NCI-H510A treated with DMSO at 0.1 percent for 48 hours (cell line): ENCODE measurements at places on chromosomes 1 and 21.

DNA sequence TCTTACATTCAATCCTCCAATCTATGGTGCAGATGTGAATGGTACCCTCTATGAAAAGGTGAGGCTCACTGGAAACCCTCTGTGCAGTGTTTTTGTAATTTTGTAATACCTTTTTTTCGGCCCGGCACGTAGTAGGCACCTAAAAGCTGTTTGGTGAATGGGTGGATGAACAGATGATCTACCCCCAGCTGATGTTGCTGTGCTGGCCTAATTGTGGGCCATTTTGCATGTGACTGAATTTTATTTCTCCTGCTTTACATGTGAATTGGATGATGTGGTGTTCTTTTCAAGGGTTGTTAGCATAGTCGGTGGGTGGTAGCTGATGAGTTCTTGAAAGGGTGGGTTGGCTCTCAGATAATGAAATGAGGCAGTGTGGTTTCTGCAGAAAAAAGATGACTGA lies 10.4 kb downstream of the KDM4A start:
- DNase-seq: no peak

- DNase-seq: no peak
Measured at GRCh38 chr1:172832006-172832725, 173.3 kb downstream of the FASLG start.

GRCh38 chr1:167751676-167752075 lies 29.9 kb downstream of the MPZL1 start:
- no peak for DNase-seq

- no peak for DNase-seq
Measured at GRCh38 chr21:32712043-32712442, 15.8 kb downstream of the SYNJ1 start.

DNA sequence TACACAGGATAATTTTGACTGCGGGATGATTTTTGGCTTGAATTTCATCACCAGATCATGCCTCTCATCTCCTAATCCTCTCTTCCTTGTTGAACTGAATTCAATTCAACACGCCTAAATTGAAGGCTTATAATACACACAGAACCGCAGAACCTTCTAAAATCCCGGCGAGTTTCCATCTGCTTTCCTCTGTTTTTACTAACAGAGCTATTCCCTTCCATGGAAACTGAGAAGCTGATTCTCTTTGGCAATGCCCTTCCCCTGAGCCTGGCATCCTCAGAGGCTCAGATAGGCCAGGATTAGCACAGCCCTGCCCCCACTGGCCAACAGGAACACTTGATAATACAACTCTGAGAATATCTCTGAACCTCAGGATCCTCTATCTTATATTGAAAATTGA lies 130.2 kb downstream of the CAPN8 start:
- DNase-seq: no peak

- peak; percentile 9 for DNase-seq
Measured at GRCh38 chr1:119968068-119968492, 71.8 kb upstream of the ADAM30 start.

DNA sequence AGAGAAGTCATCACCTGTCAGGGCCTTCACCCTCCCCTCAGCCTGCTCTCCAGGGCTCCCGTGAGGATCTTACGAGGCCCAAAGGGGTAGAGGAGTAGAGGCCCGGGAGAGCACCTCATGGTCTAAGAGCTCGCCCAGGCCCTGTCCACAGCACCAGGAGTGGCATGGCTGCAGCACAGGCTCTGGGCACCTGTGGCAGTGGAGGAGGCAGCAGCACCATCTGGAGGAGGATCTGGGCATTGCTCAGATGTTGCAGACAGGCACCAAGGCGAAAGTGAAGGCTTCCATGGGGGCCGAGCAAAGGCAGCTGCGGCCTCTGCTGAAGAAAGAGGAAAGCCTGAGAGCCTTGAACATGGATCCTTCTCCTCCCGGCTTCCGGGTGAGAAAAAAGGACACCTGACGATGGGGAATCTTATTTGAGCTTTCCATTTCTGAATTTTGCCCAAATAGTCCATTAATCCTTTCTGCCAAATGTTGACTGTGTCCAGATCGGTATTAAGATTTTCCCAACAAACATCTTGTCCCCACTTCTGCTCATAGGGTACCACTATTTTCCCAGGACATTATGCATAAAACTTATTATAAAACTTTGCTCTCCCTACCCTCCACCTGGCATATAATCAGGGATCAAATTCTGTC lies 604.7 kb downstream of the PTPRC start:
- no peak for DNase-seq

DNA sequence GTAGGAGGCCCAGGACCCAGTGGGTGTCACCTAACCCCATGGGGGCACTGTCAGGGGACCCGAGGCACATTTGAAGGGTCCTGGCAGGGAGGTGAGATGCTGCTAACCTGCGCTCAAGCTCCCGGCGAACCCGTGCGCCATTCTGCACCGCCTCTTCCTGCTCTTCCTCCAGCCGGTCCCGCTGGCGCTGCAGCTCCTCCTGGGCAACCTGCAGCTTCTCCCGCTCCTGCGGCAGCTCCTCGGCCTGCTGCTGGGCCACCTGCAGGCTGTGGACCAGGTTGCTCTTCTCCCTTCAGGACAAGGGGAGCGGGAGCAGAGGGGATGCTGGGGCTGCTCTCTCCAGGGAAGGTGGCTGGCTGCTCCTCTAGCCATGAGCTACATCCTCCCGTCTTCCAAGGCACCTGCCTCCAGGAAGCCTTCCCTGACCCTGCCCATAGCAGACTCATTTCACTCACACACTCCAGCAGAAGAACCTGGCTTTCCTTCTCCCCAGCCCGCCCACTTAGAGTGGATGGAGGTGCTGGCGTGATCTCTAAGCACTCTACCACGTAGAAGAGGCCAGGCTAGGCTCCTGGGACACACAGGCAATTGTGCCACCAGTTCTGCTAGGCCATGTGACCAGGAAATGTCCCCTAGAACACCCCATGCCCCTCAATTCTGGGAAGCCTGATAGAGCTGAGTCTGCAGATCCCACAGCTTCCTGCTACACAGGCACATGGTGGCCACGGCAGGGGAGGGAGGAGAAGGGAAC lies 15.2 kb upstream of the NBPF1 start:
- DNase-seq: no peak

DNA sequence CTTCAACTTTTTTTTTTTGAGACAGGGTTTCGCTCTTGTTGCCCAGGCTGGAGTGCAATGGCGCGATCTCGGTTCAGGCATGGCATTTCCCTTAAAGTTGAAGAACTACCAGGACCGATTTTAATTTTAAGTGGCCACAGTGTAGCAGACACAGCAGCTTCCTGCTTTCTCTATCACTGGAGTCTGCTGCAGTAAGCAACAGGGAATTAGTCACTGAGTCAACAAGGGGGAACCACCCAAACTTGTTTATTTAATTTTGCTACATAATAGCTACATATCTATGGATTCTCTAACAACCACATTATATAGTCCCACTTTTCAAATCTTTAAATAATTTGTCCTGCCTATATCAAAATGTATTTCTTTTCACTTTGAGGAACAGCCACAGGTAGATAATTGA lies 12.5 kb upstream of the TNNI3K start:
- no peak for DNase-seq
